T-helper 9 cell (primary cell): ENCODE measurements at places on chromosomes 5 and 9.

GRCh38 chr9:35760651-35761050, 6.6 kb upstream of the MSMP start:
- no peak for DNase-seq

DNA sequence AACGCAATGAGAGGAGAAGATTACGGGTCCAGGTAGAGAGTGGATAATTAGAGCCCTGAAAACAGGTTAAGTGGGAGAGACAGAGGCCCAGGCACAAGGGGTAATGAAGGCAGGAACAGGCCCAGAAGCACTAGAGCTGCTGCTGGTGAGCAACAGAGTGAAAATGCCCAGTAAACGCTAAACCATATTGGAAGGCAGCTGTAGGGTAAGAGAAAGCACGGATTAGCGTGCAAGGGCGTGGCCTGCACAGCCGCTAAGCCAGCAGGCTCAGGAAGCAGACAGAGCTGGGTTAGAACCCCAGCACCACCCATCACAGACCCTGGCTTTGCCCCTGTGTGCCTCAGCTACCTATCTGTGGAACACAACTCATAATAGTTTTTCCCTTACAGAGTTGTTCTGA, 93.2 kb downstream of the PAX5 start:
- DNase-seq = no peak

- DNase-seq = no peak
Observed at GRCh38 chr5:10018201-10019069, 231.3 kb downstream of the ATPSCKMT start.

GRCh38 chr5:60010328-60010727, 116.8 kb upstream of the PDE4D start:
- DNase-seq = no peak

DNA sequence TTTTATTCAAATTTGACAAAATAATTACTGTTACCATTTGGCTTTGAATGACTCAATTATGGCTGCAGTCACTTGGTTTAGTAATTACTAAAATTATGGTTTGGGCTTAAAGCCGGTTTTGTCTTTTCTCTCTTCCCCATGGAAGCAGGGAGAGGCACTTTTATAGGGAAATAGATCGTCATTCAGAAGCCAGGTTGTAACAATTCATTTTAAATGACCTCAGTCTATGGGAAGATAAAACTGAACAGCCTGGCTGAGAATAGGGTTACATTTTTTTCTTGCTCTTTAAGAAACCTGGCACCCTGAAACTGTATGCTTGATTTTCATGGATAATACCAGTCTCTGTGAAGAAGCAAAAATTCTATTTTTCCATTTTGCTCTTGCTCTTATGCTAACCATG, 169.8 kb downstream of the SMC2 start:
- no peak for DNase-seq
